Left cardiac atrium (tissue), 4 donors: ENCODE measurements at places on chromosomes 2 and 18. TPM values are rescaled to one million over a fixed set of nuclear protein-coding genes. Genes with fewer than 3 reads are reported as not detected.

GRCh38 chr2:234993541-234993981, 41.7 kb downstream of the SH3BP4 start:
- DNase-seq, result no peak

GRCh38 chr2:190795686-190796085, 84.9 kb upstream of the GLS start:
- no peak for DNase-seq

DNA sequence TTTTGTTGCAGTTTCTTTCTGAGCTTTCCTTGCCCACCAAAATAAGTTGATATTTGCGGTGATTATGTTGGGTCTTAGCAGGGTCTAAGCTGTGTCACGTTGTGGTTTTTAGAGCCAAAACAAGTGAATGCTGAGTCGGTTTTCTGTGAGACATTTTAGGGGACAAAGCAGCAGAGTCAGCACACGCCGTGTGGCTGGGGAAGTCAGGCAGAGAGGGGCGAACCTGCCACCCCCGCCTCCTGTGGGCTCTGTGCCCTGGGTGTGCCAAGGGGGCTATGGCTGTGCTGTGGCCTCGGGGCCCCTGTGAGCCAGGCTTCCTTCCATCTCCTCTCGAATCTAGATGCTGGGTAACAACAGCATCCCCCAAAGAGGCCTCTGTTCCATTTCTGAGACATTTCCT, 30.8 kb upstream of the TMEM87B start:
- DNase-seq, result no peak

DNA sequence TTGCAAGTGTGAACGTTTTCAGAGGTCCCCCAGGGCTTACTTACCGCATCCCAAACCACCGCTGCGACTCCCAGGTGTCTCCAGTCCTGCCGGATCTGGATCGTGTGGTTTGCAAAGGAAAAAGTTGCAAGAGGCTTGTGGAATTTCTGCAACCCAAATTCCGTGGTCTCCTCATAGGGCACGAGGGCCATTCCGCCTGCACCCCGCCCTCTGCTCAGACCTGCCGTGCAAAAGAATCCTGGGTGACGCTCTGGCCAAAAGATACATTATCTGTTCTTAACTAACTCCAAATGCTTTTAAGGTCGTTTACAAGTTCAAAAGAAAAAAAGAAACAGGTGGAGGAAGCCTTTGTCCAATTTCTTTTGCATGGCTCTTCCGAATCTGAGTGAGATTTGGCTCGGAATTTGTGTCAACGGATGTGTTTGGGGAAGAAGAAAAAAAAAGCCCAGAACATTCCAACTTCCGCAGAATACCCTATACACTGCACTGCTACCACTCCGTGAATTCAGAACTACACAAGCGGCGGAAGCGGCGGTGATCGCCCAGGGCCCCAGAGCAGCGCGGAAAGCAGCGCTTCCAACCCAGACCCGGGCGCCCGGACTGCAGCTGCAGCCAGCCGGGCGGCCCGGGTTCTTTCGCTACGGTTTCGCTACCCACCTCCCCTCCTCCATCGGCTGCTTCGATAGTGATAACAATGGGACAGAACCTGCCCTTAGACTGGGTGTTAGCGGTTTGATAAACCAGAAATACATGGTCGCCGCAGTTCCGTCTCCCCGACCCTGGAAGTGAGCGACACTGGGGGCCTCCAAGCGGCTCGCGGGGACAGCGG, 795 bp downstream of the METTL21A start:
- peak; percentile 70 for DNase-seq

TMEFF2 gene
- total RNA-seq, result 0.08 TPM
